ENCODE measurements at places on chromosomes 3 and 15. TPM values are rescaled to one million over a fixed set of nuclear protein-coding genes. Genes with fewer than 3 reads are reported as not detected.

The TMCO5A gene
- total RNA-seq, result not detected

The EXD1 gene
- total RNA-seq, result not detected

The NRROS gene
- total RNA-seq, result not detected

The TEX55 gene
- total RNA-seq, result not detected

The QTRT2 gene
- 32.1 TPM for total RNA-seq

The ADAMTS7 gene
- 0.69 TPM for total RNA-seq

The STAC gene
- total RNA-seq, result not detected

The FSTL1 gene
- 0.08 TPM for total RNA-seq

The ITIH1 gene
- total RNA-seq, result 0.08 TPM

Data from HT-29 (cell line).